ENCODE measurements at places on chromosomes 1 and 21.

GRCh38 chr1:77394166-77394565 lies 112.3 kb downstream of the AK5 start:
- no peak for DNase-seq

- DNase-seq, result peak; percentile 61
These were observed 60.5 kb downstream of the SPATA46 start for GRCh38 chr1:162316187-162316586.

DNA sequence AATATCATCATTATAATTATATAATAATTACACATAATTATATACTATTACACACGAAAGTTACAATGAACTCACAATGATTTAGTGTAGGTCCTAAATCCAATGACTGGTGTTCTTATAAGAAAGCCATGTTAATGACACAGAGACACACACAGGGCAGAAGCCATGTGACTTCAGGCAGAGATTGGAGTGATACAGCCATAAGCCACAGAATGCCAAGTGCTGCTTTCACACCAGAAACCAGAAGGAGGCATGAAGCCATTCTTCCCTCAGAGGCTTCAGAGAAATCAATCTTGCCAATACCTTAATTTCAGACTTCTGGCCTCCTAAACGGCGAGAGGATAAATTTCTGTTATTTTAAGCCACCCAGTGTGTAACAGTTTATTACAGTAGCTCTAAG lies 147.4 kb upstream of the KRTAP19-8 start:
- DNase-seq, result no peak

GRCh38 chr1:100456880-100457279 lies 81.1 kb upstream of the GPR88 start:
- no peak for DNase-seq

DNA sequence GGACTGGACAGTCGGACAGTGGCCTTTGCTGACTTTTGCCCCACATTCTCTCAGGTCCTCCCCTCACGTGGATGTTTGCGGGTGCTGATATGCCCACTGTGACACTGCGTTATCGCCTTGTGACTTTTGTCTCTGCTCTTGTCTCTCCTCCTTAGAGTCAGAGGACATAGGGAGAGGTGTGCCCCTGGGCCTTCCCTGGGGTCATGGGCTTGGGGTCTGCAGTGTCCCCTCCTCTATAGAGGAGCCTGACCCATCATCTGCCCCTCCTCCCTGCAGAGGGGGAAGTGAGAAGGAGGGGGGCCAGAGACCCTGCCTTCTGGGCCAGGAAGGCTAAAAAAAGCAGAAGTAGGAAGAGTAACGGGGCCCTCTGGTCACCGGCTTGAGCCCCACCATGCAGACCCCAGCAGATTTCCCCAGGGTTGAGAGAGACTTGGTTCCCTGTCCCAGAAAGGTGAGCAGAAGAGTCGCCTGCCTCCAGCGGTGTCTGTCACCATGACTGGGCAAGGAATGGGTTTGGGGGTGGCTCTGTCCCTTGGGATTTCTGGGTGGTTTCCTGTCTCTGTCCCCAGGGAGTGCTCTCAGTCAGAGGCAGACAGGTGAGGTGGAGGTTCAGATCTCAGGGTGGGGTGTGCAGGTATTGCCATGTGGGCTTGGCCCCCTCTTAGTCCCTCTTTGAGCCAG lies 13.3 kb downstream of the RPS6KA1 start:
- no peak for DNase-seq

DNA sequence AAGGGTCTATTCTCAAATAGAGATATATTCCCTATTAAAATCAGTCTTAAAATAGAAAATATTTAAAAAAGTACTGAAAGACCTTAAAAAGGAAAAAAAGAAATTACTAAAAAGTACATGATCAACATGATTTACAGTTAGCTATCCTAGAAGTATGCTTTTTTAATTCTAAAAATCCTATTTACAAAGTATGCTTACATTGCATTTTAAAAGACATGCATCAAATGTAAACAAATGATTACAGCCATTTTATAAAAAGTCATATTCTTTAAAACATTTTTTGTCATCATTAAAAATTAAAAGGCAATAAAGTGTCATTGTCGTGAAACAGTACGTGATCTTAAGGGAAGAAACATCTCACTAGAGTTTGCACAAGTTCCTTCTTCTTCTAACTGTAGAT lies 7.9 kb upstream of the C1orf52 start:
- DNase-seq, result no peak

DNA sequence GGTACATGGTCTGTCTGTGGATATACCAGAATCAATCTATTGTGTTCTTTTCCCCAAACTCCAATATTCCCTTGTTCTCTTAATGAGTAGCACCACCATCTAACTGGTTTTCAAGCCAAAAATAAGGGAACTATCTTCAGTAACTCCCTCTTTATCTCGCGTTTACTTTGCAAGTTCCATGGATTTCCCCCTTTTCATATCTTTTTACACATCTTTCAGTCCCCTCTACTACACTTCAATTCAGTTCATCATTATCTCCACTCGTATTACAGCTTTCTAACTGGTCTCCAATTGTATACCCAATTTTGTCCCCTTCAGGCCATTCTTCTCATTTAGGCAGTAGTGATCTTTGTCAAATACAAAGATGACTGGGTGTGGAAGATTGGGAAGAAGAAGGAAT lies 4.1 kb upstream of the TMCO1 start:
- DNase-seq, result no peak

GRCh38 chr1:230681599-230681998 lies 32.3 kb downstream of the AGT start:
- no peak for DNase-seq

GRCh38 chr1:85544689-85545215 lies 35.8 kb upstream of the CCN1 start:
- no peak for DNase-seq

DNA sequence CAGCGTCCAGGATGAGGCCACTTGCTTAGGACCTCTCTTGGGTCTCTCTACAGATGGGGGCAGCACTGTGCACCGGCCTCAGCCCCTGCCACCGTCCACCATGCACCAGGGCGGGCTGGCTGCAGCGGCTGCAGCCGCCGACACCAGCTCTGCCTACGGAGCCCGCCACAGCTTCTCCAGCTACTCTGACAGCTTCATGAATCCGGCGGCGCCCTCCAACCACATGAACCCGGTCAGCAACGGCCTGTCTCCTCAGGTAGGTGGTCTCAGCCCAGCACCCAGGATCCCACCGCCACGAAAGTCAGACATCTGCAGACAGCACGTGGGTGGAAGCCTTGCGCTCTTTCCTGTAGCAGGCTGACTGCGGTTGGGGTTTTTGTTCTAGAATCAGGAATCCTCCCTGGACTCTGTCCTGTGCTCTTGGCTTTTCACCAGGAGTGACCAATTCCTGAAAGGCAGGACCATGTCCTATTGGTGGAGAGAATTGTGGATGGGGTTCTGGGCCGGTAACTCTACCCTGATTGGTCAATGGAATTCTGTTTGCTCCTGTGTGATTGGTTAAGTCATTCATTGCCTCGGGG lies 72.5 kb downstream of the PAX7 start:
- no peak for DNase-seq

DNA sequence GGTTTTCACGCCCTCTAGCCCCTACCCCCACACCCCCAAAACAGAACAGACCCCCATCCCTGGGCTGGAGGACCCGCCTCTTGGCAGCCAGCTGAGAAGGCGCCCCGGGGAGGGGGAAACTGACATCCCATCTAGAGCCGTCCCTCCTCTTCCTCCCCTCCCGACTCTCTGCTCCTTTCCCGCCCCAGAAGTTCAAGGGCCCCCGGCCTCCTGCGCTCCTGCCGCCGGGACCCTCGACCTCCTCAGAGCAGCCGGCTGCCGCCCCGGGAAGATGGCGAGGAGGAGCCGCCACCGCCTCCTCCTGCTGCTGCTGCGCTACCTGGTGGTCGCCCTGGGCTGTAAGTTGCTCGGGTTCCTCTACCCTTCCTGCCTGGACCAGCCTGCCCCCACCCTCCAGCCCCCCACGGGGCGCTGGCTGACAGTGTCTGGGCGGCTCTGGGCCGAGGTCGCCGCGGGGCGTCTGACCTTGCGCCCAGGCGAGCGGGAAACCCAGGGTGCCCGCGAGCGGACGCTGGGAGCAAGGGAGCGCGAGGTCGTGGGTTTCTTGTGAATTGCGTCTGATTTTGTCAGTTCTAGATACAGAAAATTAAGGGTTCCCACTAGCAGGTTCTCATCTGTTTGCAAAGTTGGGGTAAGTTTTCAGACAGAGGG lies 618 bp downstream of the JAM2 start:
- DNase-seq, result peak; percentile 19

- DNase-seq, result no peak
These were observed 41.7 kb upstream of the GPR25 start for GRCh38 chr1:200831091-200831490.

DNA sequence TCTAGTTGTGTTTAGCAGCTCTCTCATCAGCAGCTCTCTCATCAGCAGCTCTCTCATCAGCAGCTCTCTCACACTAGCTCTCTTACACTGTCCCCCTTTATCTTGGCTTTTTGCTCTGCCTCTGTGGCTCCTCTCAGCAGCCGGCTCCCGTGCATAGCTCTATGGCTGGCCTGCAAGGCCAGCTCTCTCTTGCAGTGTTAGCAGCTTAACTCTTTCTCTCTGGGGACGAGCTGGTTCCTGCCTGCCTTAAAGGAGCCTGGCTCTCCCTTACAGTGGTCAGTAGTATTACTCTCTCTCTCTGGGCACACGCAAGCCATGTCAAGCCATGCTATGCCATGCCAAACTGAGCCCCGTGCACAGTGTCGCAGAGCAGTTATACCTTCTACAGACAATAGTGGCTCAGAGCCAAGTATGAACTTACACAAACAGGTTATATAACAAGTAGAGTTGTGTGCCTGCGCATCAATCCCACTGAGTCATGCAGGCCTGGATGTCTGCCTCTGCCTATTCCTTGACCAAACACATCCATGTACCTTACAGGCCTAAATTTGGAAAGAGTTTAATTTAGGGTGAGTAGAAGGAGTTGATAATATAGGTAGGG lies 295.9 kb downstream of the TPR start:
- DNase-seq, result no peak

DNA sequence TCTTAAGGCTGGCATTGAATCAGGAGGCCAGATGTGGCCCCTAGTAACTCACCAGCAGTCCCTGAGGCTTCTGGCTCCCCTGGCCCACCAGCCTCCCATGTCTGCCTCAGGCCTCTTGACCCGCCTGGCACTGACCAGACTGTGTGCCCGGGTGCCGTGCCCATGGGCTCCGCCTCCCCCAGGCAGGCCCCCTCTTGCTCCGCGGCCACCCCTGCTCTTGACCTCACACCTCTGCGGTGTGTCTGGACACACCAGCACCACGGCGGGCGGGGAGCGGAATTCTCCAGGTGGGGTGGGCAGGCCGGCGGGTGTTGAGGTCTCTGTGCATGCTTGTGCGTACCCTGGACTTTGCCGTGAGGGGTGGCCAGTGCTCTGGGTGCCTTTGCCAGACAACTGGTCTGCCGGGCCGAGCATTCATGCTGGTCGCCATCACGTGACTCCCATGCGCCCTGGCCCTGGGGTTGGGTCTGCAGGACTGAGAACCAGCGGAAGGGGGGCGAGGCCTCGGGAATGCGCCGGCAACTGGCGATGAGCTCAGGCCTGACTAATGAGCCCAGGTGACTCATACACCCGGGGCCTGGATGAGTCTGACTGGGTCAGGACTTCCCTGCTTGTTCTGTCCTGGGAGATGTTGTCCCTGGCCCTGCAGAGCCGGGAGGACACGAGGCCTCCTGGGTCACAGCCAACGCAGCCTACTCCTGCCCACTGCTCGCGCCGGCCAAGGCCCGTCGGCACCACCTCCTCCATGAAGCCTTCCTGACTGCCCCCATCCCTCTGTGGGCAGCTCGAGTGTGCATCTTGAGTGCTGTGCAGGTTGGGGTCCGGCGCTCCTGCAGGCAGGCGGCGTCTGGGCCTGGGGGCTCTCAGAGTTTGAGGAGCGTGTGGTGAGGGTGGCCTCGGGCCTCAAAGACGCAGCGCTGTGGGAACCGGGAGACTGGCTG lies 22.6 kb downstream of the COL18A1 start:
- DNase-seq, result no peak

DNA sequence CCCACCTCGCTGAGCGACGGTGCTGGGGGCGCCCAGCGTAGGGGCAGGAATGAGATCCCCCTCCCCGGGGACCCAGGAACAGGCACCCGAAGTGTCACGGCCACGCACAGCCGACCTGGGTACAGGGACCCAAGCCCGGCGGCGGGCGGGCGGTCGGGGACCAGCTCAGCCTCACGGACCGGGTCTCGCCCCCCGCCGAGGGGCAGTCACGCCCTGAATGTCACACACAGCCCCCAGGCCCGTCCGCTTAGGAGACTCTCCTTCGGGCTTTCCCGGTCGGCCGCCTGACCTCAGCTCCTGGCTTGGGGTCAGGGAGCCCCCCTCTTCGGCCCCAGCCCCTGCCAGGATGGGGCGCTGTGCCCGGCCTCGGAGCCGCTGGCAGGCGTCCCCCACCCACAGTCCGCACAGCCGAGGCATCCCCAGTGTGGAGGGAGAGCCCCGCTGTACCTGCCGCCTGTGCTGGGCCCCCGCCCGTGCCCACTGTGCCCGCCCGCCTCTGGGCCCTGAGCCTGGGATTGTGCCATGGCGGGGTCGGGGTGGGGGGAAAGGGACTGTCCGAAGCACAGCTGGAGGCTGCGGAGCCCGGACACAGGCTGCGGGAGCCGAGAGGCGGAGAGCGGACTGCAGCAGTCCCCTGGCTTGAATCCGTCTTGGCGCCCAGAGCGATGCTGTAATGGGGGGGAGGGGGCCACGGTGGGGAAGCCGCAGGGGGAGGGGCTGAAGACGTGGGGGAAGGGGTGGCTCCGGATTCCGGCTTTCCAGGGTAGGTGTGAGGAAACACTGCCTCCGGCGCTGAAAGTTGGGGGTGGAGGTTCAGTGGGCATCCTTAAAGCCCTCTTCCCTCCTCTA lies 627 bp upstream of the DLGAP3 start:
- no peak for DNase-seq

GRCh38 chr1:189633658-189634057 lies 844.0 kb downstream of the BRINP3 start:
- no peak for DNase-seq

DNA sequence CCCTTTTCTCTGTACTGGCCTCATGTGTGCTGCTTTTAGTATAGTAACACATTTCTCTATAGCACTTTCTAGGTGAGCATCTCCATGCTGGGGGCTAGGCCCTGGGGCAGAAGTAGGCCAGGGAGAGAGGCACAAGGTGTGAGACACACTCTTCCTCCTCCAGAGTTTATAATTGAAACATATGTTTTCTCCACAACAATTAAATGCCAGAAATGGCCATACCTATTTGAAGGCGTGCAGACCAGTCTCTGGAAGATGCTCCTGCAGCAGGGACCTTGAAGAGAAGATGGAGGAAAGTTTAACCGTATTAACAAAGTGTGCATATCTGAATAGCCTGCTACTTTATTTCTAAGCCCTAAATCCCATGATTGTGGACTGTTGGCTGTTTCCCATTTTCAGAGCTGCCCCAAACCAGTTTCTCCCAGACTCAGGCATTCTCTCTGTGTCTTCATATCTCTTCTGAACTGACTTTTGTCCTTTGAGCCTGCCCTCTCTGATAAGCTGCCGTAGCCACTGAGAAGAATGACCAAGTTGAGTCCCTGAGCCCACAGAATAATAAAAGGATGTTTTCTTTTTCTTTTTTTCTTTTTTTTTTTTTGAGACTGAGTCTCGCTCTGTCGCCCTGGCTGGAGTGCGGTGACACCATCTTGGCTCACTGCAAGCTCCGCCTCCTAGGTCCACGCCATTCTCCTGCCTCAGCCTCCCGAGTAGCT lies 81.3 kb downstream of the LRRC8D start:
- no peak for DNase-seq

GRCh38 chr1:110860174-110860573 lies 12.8 kb upstream of the CD53 start:
- no peak for DNase-seq

Measured in Jurkat, Clone E6-1 (cell line).